ENCODE measurements at places on chromosomes 2 and 18. TPM values are rescaled to one million over a fixed set of nuclear protein-coding genes. Genes with fewer than 3 reads are reported as not detected.

DNA sequence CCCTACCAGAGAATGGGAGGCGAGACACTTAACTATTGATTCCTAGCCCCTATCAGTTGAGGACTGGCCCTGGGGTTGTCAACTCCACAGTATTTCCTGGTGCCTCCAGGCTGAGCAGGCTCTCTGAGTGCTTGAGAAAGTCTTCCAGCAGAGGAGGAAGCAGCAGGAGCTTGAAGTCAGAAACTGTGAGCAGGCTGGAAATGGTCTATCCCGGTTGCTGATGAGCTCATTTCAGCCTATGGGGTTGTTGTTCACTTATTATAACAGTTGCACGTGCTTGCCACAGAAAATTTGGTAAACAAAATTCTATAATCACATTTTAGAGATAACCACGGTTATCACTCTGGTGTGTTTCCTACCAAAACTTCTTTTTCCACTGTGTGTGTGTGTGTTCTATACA is 254.7 kb upstream of the THUMPD2 start:
- no peaks in the 10 kb centered on the region for H3K27me3 ChIP-seq
- no peak for DNase-seq
- H3K4me1 ChIP-seq, result no peaks in the 10 kb centered on the region
- H3K27ac ChIP-seq, result no peak overlapping the region
- no peak overlapping the region for H3K4me3 ChIP-seq

DNA sequence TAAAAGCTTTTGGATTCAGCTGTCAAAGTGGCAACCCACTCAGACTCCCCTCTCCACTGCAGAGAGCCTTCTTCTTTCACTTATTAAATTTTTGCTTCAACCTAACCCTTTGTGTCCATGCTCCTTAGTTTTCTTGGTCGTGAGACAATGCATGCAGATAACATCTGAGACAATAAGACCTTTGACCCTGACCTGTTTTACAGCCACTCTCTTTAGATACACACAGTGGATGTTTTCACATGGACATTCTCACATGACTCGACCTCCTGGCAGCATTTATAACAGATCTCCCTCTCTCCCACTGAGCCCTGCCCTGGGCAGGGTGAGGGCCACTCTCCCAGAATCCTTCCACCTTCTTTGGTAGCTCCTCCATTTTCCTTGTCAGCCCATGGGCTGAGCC is 30.4 kb upstream of the IL36G start:
- H3K27me3 ChIP-seq, result no peaks in the 10 kb centered on the region
- H3K4me3 ChIP-seq, result no peak overlapping the region
- H3K36me3 ChIP-seq, result no peaks in the 10 kb centered on the region

DNA sequence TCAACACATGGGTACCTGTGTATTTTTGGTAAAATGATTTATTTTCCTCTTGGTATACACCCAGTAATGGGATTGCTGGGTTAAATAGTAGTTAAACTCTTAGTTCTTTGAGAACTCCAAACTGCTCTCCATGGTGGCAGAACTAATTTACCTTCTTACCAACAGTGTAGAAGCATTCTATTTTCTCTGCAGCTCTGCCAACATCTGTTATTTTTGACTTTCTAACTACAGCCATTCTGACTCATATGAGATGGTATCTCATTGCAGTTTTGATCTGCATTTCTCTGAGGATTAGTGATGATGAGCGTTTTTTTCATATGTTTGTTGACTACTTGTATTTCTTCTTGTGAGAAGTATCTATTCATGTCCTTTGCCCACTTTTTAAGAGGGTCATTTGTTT is 180.6 kb downstream of the FSIP2 start:
- H3K27me3 ChIP-seq, result no peaks in the 10 kb centered on the region
- no peaks in the 10 kb centered on the region for H3K4me1 ChIP-seq
- H3K27ac ChIP-seq, result no peak overlapping the region
- no peak for DNase-seq
- H3K36me3 ChIP-seq, result no peaks in the 10 kb centered on the region
- H3K4me3 ChIP-seq, result no peak overlapping the region

GRCh38 chr2:886072-887022 is 64.3 kb upstream of the SNTG2 start:
- H3K27me3 ChIP-seq, result no peaks in the 10 kb centered on the region
- H3K27ac ChIP-seq, result no peak overlapping the region
- H3K36me3 ChIP-seq, result no peaks in the 10 kb centered on the region

- H3K27ac ChIP-seq, result no peak overlapping the region
- no peaks in the 10 kb centered on the region for H3K4me1 ChIP-seq
- no peaks in the 10 kb centered on the region for H3K27me3 ChIP-seq
- no peaks in the 10 kb centered on the region for H3K36me3 ChIP-seq
- peak; percentile 16 for DNase-seq
- no peak overlapping the region for H3K4me3 ChIP-seq
Measured at GRCh38 chr18:47100212-47100831, 50.0 kb downstream of the HDHD2 start.

- DNase-seq, result no peak
- no peak overlapping the region for H3K27ac ChIP-seq
- H3K36me3 ChIP-seq, result no peaks in the 10 kb centered on the region
Measured at GRCh38 chr2:216830346-216830745, 29.5 kb downstream of the TNP1 start.

- H3K4me3 ChIP-seq, result no peak overlapping the region
- DNase-seq, result no peak
- H3K27me3 ChIP-seq, result no peaks in the 10 kb centered on the region
- H3K36me3 ChIP-seq, result no peaks in the 10 kb centered on the region
Measured at GRCh38 chr18:45817543-45817942, 7.9 kb upstream of the SIGLEC15 start.

- no peaks in the 10 kb centered on the region for H3K27me3 ChIP-seq
- no peaks in the 10 kb centered on the region for H3K4me1 ChIP-seq
- DNase-seq, result no peak
- no peak overlapping the region for H3K27ac ChIP-seq
- no peak overlapping the region for H3K4me3 ChIP-seq
Measured at GRCh38 chr2:137449454-137449853, 514.8 kb upstream of the HNMT start.

GRCh38 chr2:44679990-44680389 is 261.5 kb upstream of the SIX3 start:
- H3K4me3 ChIP-seq, result no peak overlapping the region
- DNase-seq, result no peak
- no peaks in the 10 kb centered on the region for H3K4me1 ChIP-seq
- H3K27me3 ChIP-seq, result no peaks in the 10 kb centered on the region
- no peak overlapping the region for H3K27ac ChIP-seq

Gene FEV
- total RNA-seq, result not detected

Gene STON1
- 3.7 TPM for total RNA-seq

Gene DCDC2C
- not detected for total RNA-seq

Gene ASAP2
- 0.45 TPM for total RNA-seq

Gene TWIST2
- not detected for total RNA-seq

Gene POLR1A
- total RNA-seq, result 45.4 TPM

Gene TDRD15
- total RNA-seq, result not detected

Gene RGPD3
- total RNA-seq, result 0.32 TPM

Gene PTPN4
- 104 TPM for total RNA-seq

Gene SNED1
- total RNA-seq, result 120 TPM
